ENCODE measurements at places on chromosomes 12 and 14. TPM values are rescaled to one million over a fixed set of nuclear protein-coding genes. Genes with fewer than 3 reads are reported as not detected.

DNA sequence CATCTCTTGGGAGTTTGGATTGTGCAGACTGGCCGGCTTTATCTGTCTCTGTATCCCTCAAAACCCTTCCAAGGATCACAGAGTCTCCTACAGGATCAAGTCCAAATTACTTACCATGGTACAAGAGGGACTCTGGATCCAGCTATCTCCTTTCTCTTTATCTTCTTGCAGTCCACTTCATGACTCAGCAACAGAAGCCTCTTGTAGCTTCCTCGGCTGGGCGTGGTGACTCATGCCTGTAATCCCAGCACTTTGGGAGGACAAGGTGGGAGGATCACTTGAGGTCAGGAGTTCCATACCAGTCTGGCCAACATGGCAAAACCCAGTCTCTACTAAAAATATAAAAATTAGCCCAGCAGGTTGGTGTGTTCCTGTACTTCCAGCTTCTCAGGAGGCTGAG lies 189.7 kb downstream of the BCAT1 start:
- no peak overlapping the region for H3K4me3 ChIP-seq
- no peaks in the 10 kb centered on the region for H3K36me3 ChIP-seq
- no peak overlapping the region for H3K27ac ChIP-seq

GRCh38 chr12:6338955-6339354 lies 2.9 kb downstream of the TNFRSF1A start:
- H3K4me3 ChIP-seq = peak overlapping the region; percentile 94
- DNase-seq = no peak
- H3K27me3 ChIP-seq = no peaks in the 10 kb centered on the region
- H3K27ac ChIP-seq = peak overlapping the region; percentile 90
- H3K4me1 ChIP-seq = peaks cover 73% of the 10 kb centered on the region

DNA sequence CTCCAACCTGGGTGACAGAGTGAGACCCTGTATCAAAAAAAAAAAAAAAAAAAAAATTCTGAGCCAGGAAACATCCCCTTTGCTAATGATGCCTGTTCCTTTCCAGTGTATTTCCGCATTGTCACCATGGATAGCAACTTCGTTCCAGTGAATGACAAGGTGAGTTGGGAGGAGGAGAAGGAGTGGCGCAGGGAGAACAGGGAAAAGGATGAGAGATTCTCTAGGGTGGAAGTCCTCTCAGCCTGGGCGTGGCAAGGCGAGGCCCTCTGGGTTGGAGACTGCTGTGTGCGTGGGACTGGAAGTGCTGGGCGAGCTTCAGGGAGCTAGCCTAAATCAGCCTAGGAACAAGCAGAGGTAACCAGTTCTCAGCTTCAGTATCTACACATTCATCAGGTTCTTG lies 7.2 kb downstream of the A2ML1 start:
- no peak overlapping the region for H3K27ac ChIP-seq
- H3K4me3 ChIP-seq = no peak overlapping the region
- H3K27me3 ChIP-seq = no peaks in the 10 kb centered on the region
- H3K4me1 ChIP-seq = no peaks in the 10 kb centered on the region
- no peaks in the 10 kb centered on the region for H3K36me3 ChIP-seq
- DNase-seq = no peak

CMKLR1 gene
- 1.1 TPM for total RNA-seq

BICDL1 gene
- 134 TPM for total RNA-seq

- no peak for DNase-seq
- peaks cover 7% of the 10 kb centered on the region for H3K4me1 ChIP-seq
- H3K27ac ChIP-seq = no peak overlapping the region
- H3K36me3 ChIP-seq = no peaks in the 10 kb centered on the region
These were observed 425.8 kb downstream of the RAD51B start for GRCh38 chr14:68245146-68246073.

GRCh38 chr12:85733221-85733840 lies 102.9 kb downstream of the RASSF9 start:
- no peaks in the 10 kb centered on the region for H3K36me3 ChIP-seq
- no peak overlapping the region for H3K27ac ChIP-seq
- H3K4me3 ChIP-seq = no peak overlapping the region
- no peaks in the 10 kb centered on the region for H3K27me3 ChIP-seq
- no peak for DNase-seq
- H3K4me1 ChIP-seq = no peaks in the 10 kb centered on the region

- no peak for DNase-seq
- no peaks in the 10 kb centered on the region for H3K4me1 ChIP-seq
- H3K27me3 ChIP-seq = no peaks in the 10 kb centered on the region
- H3K4me3 ChIP-seq = no peak overlapping the region
- H3K36me3 ChIP-seq = peaks cover 23% of the 10 kb centered on the region
These were observed 24.6 kb downstream of the TPCN1 start for GRCh38 chr12:113245695-113246477.

PRICKLE1 gene
- total RNA-seq = 2.2 TPM

DNA sequence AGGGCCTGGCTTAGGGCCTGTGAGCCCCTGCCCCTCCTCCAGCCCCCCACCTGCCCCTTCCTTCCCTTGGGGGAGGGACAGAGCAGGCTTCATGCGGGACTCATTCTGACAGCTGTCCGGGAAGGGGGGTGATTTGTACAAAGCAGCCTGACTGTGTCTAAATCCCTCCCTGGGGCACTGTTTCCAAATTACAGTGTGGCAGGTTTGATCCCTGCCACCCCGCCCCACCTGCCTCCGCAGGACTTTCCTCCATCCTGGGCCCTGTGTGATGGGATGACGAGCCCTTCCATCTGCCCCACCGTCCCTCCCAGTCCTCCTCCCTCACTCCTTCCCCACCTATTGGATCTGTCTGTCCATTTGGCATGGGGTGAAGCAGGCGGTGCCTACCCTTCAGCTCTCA lies 363.9 kb downstream of the BCL11B start:
- no peaks in the 10 kb centered on the region for H3K36me3 ChIP-seq
- H3K4me3 ChIP-seq = no peak overlapping the region
- H3K27ac ChIP-seq = no peak overlapping the region
- H3K4me1 ChIP-seq = peaks cover 10% of the 10 kb centered on the region

- peaks cover 11% of the 10 kb centered on the region for H3K4me1 ChIP-seq
- H3K27ac ChIP-seq = no peak within 1 kb of the TSS
- peaks cover 8% of the 10 kb centered on the region for H3K27me3 ChIP-seq
These were observed at the start of gene GPR162 for GRCh38 chr12:6821591-6822425. Gene GPR162 (plus strand): TSS chr12:6821821. CDS start chr12:6823899, 2,078 bp downstream.

DNA sequence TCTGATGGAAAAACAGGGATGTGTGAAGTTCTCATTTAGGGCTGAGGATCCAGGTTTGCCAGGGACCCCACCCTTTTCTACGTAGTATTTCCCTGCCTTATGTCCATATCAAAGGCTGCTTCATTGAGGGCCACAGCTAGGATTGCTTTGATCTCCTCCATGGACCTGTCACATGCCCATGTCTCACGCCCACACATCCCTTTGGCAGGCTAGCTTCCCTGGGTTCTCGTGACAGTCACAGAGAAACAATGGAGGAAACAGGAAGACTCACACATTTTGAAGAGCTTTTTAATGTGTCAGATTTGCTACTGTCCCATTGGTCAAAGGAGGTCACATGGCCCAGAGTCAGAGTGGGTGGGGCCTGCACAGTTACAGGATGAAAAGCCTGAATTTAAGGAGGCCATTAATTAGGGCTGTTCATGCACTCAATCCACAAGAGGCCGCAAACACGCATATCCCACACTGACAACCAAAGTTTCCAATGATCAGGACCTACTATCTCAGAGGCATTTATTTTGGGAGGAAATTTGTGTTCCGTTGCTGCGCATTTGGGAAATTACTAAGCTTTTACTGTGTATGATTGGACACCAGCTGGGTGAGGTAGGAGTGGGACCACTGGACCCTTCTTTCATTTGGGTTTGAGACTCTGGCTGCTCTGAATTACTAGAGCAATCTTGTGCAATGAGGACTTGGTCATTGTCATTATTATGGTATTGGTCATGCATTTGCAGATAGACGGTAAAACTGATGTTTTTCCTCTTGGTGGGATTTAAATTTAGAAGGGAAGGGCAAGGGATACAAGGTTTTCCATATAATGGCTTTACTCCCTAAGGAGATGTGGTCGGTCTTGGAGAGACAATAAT lies 266.2 kb downstream of the KTN1 start:
- no peaks in the 10 kb centered on the region for H3K27me3 ChIP-seq
- H3K27ac ChIP-seq = no peak overlapping the region
- no peak overlapping the region for H3K4me3 ChIP-seq
- no peaks in the 10 kb centered on the region for H3K36me3 ChIP-seq

E2F7 gene
- 1.6 TPM for total RNA-seq

DNA sequence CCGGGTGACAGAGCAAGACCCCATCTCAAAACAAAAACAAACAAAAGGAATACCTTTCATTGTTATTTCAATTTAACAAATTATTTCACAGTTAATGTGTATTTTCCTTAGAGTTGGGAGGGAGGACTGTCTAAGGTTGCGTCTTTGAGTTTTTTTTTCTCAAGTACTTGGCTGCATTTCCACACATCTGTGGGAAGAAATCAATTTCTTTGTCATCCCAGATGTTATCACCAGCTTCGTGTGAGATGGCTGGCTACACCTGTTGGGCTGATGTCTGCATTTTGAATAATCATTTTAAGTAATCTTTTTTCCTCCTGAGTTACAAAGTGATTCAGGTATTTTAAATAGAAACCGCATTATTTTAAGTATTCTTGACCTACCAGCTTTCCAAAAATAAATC lies 59.4 kb downstream of the EML1 start:
- H3K36me3 ChIP-seq = no peaks in the 10 kb centered on the region
- peaks cover 6% of the 10 kb centered on the region for H3K27me3 ChIP-seq
- no peak overlapping the region for H3K4me3 ChIP-seq
- no peak overlapping the region for H3K27ac ChIP-seq
- H3K4me1 ChIP-seq = no peaks in the 10 kb centered on the region

DNA sequence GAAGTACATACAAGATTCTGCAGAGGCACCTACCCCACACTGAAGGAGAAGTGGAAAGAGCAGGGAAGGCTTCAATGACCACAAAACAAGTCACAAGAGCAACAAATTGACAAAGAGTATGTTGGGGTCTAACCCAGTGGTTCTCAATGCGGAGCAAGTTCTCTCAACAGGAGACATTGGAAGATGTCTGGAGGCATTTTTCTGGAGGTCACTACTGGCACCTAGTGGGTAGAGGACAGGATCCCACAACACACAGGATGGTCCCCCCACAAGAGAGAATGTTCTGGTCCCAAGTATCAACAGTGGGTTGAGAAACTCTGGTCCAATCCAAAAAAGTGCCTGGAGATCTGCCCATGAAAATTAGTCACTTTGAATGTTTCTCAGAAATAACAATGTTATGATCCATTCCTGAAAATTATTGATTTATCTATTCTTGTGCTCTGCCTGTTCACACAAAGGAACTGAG lies 3.4 kb downstream of the SSH1 start:
- H3K27ac ChIP-seq = no peak overlapping the region
- peaks cover 25% of the 10 kb centered on the region for H3K4me1 ChIP-seq
- H3K27me3 ChIP-seq = no peaks in the 10 kb centered on the region
- H3K4me3 ChIP-seq = no peak overlapping the region
